ENCODE measurements at places on chromosomes 12 and 14.

GRCh38 chr14:70563869-70564268 lies 29.1 kb upstream of the ADAM20 start:
- ATAC-seq, result no peak

DNA sequence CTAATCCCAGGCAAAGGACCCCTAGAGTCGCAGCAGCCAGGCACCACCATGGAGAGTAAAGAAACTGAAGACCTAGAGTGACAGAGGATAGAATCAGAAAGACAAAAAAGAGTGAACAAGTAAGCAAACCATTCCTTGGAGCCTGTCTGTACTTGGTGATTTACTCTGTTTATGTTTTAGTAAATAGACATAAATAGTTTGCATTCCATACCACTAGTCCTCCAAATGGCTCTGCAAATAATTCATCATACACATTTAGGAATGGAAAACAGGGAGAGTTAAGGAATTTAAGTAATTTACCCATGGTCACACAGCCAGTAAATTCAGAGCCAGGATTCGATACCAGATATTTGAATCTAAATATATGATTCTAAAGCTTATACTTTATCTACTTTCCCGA lies 2.8 kb downstream of the OLR1 start:
- no peak for ATAC-seq

DNA sequence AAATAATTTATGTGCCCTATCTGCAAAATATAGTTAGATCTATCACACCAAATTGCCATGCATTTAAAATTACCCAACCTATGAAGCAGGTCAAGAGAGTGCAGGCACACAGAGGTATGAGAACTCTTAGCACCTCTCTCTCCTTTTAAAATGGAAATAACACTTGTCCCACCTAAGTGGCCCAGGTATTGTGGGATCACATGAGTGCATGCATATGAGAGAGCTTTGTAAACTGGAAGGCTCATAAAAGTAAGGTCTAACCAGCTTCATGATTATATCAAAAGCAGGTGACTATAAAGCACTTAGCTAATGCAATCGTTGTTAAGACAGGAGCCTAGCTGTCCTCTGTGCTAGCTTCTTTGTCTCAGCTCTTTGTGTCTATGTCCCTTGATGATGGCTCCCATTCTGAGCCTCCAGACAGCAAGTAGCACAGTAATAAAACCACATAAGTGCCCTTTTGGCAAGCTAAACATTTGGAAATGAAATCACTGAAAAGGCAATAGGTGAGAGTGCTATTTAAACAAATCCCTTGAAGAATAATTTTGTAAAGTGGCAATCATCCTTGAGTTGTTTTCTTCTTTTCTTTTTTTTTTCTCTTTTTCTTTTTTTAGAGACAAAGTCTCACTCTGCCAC lies 219.0 kb downstream of the NTF3 start:
- ATAC-seq, result no peak

- no peak for ATAC-seq
Observed at GRCh38 chr12:87924149-87924548, 105.1 kb downstream of the C12orf50 start.

GRCh38 chr14:51302295-51303030 lies 62.4 kb downstream of the TMX1 start:
- ATAC-seq, result no peak

- ATAC-seq, result no peak
Observed at GRCh38 chr12:53571295-53571694, 54.9 kb downstream of the ATF7 start.

GRCh38 chr12:79987731-79988130 lies 52.8 kb upstream of the PPP1R12A start:
- ATAC-seq, result no peak

DNA sequence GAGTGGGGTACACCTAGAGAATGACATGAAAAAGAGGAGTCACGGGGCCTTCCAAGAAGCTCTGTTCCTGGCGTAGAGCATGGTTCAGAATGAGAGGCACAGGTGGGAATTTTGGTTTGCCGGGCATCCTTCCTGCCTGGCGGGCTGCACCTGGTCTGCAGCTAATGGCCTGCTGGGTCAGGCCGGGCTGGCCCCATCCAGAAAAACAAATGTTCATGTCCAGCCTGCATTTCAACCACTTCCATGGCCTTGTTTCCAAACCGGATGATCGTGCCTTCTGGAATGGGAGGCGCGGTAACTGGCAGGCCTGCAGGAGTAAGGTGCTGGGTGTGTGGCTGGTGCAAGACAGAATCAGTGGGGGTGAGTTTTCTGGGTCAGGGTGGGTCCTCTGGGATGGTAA lies 14.4 kb downstream of the TEAD4 start:
- ATAC-seq, result no peak

DNA sequence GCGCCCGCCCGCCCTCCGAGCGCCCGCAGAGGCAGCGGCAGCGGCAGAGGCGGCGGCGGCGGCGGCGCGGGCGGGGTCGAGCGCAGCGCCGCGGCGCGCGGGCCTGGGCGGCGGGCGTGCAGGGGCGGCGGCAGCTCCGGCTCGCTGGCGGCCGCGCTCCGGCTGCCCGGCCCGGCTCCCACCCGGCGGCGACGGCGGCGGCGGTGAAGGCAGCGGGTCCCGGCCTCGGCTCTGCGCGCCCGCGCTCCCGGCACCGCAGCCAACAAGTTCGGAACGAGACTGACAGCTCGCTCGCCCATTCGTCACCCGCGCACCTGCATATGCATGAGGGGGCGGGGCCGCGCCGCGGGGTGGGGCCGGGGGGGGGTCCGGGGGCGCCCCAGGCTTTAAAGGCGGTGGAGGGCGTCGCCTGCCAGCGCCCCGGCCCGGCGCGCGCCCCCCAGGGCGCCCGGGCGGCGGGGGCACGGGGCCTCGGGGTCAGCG lies at the start of gene JAG2:
Gene JAG2 (minus strand): TSS at position 281 of the 483 bp plus-strand sequence. CDS start 356 bp downstream, outside the sequence.
- no peak for ATAC-seq

DNA sequence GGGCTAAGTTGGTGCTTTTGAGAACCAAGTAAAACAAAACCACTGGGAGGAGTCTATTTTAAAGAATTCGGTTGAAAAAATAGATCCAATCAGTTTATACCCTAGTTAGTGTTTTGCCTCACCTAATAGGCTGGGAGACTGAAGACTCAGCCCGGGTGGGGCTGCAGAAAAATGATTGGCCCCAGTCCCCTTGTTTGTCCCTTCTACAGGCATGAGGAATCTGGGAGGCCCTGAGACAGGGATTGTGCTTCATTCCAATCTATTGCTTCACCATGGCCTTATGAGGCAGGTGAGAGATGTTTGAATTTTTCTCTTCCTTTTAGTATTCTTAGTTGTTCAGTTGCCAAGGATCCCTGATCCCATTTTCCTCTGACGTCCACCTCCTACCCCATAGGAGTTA lies 1.8 kb upstream of the RAB5B start:
- no peak for ATAC-seq

GRCh38 chr12:43285159-43285598 lies 266.8 kb downstream of the ADAMTS20 start:
- ATAC-seq, result no peak

- ATAC-seq, result no peak
Observed at GRCh38 chr14:65803885-65804284, 391.4 kb downstream of the FUT8 start.

- no peak for ATAC-seq
Observed at GRCh38 chr12:31106101-31106803, 32.6 kb downstream of the DDX11 start.

GRCh38 chr14:54804538-54805041 lies 98.0 kb downstream of the GCH1 start:
- ATAC-seq, result no peak

DNA sequence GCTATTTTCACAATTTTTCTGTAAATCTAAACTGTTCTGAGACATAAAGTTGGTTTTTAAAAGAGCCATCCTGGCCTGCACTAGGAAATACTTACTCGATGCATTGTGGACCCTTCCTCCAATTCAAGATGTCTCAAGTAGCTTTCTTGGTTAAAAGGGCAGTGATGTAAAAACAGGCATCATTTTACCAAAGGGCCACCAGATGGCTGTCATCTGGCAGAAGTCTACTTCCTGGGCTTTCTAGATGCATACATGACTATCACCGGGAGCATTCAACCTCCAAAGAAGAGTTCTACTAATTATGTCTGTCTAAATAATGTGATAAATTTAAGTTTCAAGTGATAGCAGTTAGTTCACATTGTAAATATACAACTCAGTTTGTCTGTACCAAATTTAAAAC lies 96.8 kb upstream of the FRMD6 start:
- ATAC-seq, result no peak

DNA sequence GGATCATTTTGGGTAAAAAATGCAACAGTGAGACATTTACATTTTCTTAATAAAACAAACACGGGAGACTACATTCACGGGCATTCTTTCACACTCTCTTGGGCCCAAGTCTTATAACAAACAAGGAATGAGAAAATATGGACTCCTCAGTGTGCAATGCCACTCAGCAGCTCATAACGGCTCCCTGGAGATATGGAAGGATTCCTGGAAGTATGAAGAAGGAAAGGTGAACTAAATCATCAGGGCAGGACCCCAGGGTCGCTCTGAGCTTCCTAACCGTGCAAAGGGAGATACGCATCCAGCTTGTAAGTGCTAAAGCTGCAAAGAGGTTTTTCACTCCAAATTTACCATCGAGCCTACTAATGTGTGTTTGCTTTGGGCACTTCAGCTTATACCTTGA lies 33.5 kb upstream of the CCDC91 start:
- ATAC-seq, result no peak

GRCh38 chr12:34335819-34336262 lies 313.5 kb downstream of the ALG10 start:
- ATAC-seq, result no peak

DNA sequence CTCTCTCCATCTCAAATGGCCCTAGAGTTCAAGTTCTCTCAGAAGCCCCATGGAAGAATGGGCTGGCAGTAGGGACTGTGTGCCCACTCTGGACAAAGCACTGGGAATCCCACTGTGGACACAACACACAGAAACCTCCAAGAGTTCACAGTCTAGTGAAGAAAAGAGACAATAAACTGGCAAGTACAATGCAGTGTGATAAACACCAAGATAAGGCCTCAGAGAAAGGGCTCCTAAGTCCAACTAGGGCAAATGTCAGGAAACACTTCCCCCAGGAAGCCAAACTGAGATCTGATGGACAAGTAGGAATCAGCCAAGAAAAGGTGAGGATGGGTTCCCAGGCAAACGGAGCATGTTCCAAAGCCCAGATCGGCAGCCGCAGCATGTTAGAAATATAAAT lies 5.4 kb downstream of the VSIG10 start:
- no peak for ATAC-seq

DNA sequence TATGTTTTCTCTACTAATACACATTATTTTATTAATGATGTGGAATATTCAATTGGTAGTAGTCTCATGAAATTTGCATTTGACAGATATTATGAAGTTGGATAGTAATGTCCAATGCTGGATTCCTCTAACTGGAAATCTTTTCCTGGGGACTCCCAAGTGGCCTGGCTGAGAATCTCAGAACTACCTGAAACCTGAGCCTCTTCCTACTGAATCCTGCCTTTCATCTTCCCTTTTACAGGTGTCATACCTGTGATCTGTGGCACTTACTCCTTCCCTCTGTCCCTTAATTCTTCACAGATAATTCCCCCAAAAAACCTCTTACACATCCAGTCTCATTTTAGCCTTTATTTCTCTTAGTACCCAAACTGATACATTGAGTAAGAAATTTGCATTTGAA lies 89.7 kb upstream of the MYF6 start:
- ATAC-seq, result no peak

DNA sequence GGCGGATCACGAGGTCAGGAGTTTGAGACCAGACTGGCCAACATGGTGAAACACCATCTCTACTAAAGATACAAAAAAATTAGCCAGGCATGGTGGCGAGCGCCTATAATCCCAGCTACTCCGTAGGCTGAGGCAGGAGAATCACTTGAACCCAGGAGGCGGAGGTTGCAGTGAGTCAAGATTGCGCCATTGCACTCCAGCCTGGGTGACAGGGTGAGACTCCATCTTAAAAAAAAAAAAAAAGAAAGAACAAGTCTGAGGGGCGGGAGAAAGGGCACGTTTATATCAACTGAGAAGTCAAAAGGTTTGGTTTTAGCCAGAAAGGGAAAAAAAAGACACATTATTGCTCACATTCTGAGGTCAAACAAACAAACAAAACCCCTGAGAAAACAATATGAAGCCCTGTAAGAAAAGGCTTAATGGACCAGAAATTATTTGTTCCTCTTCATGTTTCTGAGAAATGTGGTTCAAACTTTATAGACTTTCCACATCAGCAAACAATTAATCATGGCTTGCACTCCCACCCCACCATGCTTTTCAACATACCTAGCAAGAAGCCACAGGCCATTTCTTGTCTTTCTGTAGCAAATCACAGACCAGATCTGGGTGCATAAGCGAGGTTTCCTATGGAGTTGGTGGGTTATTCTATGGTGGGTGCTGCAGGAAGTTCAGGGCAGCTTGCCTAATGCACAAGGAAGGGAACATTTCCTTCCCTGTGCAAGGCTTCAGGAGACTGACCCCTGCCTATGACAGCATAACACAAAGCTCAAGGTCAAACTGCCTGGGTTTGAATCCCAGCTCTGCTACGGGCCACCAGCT lies 80.1 kb downstream of the SSPN start:
- ATAC-seq, result no peak

- no peak for ATAC-seq
Observed at GRCh38 chr12:5840944-5841343, 104.1 kb downstream of the ANO2 start.

GRCh38 chr12:108449478-108449877 lies 65.6 kb upstream of the FICD start:
- no peak for ATAC-seq

DNA sequence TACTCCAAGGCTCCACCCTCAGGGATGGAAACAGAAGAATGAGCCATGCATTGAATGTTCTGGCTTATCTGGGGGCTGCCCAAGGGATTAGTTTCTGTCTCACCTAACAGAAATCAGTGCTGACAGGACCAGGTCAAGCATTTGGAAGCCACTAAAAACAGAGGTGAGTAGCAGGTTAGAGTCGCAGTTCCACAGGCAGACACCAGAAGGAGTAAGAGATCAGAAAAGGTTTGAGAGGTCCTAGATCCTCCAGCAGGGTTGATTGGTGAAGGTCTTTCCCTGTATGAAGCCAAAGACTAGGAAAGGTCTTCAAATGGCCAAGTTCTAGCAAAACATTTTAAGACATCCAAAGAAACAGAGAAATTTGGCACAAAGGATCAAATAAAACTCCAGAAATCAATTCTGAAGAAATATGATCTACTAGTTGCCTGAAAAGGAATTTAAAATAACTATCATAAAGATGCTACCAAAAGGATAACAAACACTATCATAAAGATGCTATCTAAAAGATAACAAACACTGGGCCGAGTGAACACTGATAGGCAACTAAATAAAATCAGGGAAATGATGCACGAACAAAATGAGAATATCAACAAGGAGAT lies 19.5 kb upstream of the TTC9 start:
- peak; percentile 59 for ATAC-seq

DNA sequence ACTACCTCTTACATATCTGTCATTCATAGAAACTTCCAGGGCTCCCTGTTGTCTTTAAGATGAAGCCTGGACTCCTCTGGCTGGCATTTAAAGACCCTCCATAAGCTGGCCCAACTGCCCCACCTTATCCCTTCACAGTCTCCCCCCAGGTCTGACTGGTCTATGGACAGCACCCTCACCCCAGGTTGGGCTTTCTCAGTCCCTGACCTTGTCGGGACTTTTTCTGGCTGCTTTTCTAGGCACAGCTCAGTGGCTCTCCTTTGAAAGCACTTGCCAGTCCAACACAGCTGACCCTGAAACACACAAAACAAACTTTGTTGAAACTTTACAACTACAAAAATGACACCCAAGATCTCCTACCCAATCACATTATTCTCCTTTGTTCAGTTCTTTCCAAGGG lies 13.9 kb upstream of the MYH7 start:
- ATAC-seq, result no peak
